ENCODE measurements at places on chromosomes 4 and X.

- DNase-seq, result no peak
Observed at GRCh38 chr4:106273831-106274230, 42.2 kb downstream of the TBCK start.

GRCh38 chrX:48533165-48533564, 6.3 kb upstream of the TBC1D25 start:
- DNase-seq, result no peak

DNA sequence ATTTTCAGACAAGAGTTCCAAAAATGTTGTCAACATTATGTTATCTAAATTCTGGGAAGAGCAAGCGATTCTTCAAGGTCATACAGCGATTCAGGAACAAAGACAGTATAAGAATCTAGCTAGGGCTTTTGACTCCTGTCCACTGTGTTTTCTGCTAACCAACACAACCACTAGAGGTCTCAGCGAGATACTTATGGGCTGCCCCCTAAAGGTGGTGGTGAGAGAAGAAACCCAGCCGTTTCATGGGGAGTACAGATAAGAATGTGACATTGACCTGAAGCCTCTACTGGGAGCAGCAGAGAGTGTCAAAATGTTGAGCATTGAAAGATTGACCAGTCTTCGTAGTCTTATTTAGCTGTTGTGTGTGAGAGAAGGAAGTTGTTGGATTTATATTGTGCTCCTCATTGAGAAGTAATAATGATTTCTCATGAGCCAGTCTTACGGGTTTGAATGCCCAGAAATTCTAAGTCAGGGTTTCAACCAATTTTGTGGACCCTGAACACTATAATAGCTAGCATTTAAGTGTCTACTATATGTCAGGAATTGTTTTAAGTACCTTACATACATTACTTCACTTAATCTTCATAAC, 168.3 kb downstream of the SPRY1 start:
- peak; percentile 25 for DNase-seq

GRCh38 chrX:5425119-5425518, 803.5 kb downstream of the NLGN4X start:
- no peak for DNase-seq

GRCh38 chr4:152957437-152958171, 21.5 kb downstream of the FHDC1 start:
- no peak for DNase-seq

- no peak for DNase-seq
Observed at GRCh38 chrX:39253551-39253950, 452.3 kb downstream of the MID1IP1 start.

DNA sequence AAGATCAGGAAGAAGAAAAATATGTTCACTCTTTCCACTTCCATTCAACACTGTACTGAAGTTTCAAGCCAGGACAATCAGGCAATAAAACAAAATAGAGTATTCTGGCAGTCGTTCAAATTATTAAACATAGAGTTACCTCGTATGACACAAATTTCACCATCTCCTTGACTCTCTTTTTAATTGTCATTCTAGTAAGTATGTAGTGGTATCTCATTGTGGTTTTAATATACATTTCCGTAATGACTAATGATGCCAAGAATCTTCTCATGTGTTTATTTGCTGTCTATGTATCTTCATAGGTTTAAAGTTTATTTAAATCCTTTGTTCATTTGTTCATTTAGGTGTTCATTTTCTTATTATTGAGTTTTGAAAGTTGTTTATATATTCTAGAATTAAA, 352.2 kb downstream of the IDS start:
- no peak for DNase-seq

- no peak for DNase-seq
Observed at GRCh38 chrX:20263474-20263873, 3.2 kb downstream of the RPS6KA3 start.

GRCh38 chr4:182286035-182286434, 42.8 kb downstream of the TENM3 start:
- no peak for DNase-seq

DNA sequence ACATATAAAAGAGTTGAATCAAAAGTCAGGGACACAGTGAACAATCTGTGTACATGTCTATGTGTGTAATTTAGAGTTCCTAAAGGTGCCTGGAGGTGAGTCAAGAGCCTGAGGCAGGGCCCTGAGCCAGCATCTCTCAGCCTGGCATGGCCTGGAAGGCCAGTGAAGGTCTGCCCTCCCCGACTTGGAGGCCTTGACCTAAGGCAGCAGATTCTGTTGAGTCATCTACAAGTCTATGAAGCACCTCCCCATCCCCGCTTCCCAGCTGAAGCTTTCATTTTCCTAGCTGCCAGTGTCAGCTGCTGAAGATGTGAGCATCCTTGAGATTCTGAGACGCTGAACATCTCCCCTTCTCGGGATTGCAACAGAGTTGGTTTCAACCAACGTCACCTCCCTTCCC, 583.9 kb downstream of the BCOR start:
- no peak for DNase-seq

DNA sequence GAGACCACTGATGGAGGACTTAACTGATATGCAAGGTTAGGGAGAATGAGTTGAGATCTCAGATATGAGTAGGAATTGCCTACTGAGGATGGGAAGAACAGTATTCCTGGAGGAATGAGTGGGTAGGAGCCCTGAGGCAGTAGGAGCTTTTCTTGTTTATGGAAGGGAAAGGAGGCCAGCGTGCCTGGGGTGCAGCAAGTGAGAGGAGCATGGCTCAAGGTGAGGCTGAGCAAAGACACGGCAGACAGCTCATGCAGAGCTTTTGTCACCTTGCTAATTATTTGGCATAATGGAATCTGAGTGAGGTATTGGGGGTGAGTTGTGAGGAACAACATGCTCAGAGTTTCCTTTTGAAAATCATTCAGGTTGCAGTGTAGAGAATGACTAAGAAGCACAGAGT, 65.3 kb upstream of the IBSP start:
- DNase-seq, result no peak

GRCh38 chr4:6991249-6991648, 51.9 kb upstream of the TADA2B start:
- DNase-seq, result no peak

DNA sequence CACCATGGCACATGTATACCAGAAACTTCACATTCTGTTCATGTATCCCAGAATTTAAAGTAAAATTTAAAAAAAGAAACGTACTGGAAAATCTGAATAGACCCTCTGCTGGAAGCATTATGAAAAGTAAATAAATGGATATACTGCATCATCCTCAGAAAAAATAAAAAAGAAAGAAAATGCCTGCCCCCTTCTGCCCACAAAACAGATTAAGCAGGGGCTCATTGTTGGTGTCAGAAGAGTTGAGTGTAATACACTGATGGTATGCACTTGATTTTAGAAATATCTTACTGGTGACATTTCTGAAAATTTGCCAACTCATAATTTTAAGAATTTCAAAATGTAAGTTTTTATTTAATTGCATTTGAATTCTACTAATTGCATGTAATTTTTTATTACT, 77.8 kb downstream of the LRP2BP start:
- DNase-seq, result no peak

DNA sequence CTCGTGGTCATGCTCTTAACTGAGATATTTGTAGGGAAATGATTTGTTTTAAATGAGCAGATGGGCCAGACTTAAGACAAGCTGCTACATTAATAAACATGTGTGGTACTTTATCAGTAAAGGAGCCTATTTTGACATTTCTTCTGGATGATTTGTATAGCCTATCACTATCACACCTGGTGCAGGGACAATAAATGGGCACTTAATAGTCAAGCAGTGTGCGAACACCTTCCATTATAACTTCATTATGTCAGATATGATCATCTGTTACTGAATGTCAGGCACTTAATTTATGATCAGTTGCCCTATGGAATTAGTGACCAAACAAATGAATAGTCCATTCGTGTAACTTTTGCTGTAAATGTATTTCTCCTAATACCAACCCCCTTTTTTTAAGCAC, 628.8 kb downstream of the ADGRL3 start:
- DNase-seq, result no peak

DNA sequence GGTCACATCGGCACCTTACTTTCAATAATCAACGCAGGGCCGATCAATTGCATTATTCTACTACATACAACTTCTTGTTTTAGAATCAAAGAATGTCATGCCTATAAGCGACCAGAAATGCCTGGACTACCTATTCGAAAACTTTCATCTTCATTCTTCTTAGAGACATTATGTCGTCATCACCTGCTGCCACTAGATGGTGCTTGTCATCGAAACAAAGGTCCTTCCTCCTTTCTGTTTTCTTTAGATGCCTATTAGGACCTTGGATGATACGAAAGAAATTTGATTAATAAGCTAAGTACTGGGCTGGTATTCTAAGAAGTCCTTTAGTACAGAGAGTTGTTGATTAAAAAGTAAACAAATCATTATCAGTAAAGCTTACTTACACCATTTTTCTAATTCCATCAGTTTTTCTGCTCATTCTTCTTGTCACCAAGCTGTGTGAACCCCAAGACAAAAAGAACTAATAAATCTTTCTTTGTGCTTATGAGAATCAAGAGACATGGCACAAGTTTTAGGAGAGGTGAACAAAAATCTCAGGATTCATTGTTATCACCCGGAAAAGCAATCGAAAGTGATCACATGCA, 154.5 kb upstream of the SLC4A4 start:
- peak; percentile 24 for DNase-seq

GRCh38 chrX:36414056-36414455, 494.5 kb downstream of the CFAP47 start:
- no peak for DNase-seq

DNA sequence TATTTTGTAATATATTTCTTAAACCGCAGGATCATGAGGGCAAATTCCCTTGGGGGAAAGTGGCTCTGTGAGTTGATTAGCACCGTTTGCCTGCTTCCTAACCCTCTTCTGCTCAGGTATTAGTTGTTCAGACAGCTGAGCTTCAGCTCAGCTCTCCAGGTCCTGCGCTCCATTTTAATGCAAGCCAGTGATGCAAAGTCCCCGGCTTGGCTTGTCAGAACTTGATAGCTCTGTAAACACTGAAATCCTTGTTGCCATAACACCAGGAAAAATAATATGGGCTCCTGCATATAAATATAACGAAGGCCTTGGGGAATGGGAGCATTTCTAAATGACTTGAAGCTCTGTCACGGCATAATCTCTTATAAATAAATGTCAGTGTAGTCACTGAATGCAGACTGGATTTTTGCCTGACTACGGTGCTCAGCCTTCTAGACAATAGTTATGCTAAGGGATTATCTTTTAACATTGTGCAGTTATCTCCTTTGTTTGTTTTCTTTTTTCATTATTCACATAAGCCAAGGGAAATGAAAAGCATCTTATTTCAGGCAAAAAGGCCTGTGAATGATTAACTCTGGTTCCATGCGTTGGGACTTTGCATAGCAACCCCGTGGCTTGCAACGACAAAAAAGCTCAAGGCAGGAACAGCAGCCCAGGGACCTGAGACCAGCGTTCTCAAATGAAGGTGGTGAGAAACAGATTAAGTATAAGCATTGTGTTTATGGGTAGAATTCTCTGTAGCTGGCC, 253.2 kb downstream of the SPRY1 start:
- no peak for DNase-seq

DNA sequence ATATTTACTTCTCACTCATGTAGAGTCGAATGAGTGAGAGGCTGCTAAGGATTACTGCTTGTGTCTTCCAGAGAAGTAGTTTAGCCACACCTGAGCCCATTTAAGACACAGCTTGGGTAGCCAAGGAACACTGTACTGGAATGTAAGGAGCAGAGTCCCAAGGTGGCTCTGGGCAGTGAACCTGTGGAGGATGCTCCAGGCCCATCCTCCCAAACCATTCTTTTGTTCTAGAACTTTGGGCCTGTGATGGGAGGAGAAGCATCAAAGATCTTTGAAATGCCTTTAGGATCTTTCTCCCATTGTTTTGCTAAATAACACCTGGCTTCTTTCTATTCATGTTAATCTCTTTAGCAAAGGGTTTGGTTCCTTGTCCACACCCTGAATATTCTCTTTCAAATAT, 162.2 kb downstream of the KLHL4 start:
- no peak for DNase-seq

DNA sequence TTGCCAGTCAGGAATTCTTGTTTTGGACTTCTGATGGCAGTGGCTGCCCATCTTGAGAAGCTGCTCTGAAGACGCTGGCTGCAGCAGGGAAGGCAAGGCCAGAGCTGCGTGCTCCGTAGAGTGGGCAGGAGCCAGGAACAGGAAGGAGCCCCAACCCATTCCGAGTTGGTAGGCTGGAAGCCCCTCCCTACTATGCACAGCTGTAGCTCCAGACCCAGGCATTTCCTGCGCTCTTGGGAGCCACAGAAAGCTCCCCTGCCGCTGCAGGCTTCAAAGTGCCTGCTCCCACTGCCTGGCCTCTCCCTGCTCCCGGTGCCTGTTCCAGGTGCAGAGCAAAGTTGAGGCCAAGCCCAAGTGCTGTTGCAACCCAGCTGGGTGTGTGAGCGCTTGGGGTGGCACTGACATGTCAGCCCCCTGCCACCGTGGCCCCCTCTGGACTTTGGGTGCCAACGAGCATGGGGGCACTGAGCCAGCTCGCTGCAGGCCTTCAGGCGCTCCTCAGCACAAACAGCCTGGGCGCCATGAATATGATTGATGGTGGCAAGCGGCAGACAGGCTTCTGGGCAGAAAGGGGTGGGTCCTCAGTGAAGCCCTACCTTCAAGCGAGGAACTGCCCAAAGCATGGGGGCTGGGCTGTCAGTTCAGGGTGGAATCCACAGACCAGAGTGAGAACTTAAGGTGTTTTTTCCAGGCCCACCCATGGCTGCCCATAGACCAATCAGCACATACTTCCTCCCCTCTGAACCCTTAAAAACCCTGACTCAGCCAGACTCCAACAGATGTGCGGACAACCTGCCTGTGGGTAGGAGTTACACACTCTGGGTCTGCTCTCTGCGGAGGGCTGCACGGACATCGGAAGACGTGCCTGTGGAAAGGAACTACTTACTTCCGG, 677.2 kb upstream of the INTU start:
- DNase-seq, result no peak

DNA sequence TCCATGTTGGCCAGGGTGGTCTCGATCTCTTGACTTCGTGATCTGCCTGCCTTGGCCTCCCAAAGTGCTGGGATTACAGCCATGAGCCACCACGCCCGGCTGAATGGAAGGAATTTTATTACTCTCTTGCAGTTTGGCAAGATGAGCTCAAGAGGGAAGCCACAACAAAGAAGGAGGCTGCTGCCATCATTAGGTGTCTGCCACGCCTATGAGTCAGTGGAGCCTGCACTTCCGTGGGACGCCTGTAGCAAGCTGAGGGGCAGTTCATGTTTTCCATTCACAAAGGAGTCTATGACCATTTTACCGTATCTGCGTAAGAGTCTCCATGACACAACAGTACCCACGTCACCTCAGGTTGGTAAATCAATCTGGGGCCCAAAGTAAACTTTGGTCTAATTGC, 51.2 kb upstream of the CHRNA9 start:
- peak; percentile 51 for DNase-seq

Measured in activated gamma-delta T cell treated with anti-CD3 and anti-CD28 coated beads, Interleukin-2, amount 50 U/mL, for 16 hours (primary cell).